ENCODE measurements at places on chromosomes 11 and 22. TPM values are rescaled to one million over a fixed set of nuclear protein-coding genes. Genes with fewer than 3 reads are reported as not detected.

Gene PIH1D2
- 1.2 TPM for total RNA-seq

Gene PRDX5
- total RNA-seq: 470 TPM

Gene PPP2R5B
- 27.8 TPM for total RNA-seq

Gene CYB5R2
- 10.6 TPM for total RNA-seq

Gene MYOD1
- not detected for total RNA-seq

Gene OR6M1
- not detected for total RNA-seq

Gene ZP1
- not detected for total RNA-seq

Gene CHEK2
- 10.0 TPM for total RNA-seq

Gene BCR
- 56.1 TPM for total RNA-seq

Gene UPK3A
- total RNA-seq: not detected

GRCh38 chr11:3155691-3156258 lies 9.3 kb downstream of the OSBPL5 start:
- no peaks in the 10 kb centered on the region for H3K27me3 ChIP-seq
- H3K4me3 ChIP-seq: no peak overlapping the region
- H3K27ac ChIP-seq: peak overlapping the region; percentile 62
- H3K36me3 ChIP-seq: no peaks in the 10 kb centered on the region

DNA sequence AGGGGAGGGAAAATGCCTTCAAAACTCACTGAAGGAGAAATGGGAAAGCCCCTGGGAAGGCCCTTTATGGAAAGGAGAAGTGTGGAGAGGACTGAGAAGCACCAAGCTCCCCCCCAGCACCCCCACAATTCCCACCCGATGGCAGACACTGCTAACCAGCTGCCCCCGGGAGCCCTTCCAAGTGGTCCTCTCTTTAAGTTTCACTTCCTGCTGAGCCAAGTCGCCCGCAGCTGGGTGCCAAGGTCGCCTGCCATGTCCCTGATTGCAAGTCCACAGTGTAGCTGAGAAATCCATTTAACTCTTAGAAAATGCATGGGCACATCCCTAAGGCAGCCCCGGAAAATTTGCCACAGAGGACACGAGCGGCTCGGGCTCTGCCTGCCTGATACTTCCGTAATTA lies 68.2 kb downstream of the GALNT18 start:
- peaks cover 58% of the 10 kb centered on the region for H3K4me1 ChIP-seq
- H3K27me3 ChIP-seq: no peaks in the 10 kb centered on the region
- H3K36me3 ChIP-seq: no peaks in the 10 kb centered on the region
- H3K4me3 ChIP-seq: no peak overlapping the region

GRCh38 chr11:23555085-23555484 lies 694.8 kb upstream of the CCDC179 start:
- H3K27me3 ChIP-seq: no peaks in the 10 kb centered on the region
- no peak overlapping the region for H3K27ac ChIP-seq
- no peaks in the 10 kb centered on the region for H3K4me1 ChIP-seq
- no peaks in the 10 kb centered on the region for H3K36me3 ChIP-seq
- DNase-seq: no peak

DNA sequence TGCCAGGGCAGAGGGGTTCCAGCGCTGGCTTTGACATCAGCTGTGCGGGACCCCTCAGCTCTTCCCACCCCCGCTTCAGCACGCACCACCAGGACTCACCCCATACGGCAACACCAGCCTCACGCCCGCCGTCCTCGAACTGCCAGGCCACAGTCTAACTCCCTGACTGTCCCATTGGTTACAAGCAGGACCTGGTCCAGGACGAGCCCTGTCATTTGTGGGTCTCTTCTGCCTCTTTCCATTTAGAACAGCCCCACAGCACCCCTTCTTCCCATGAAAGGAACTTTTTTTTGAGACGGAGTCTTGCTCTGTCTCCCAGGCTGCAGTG lies 81.7 kb downstream of the PHF21B start:
- H3K4me3 ChIP-seq: no peak overlapping the region
- H3K36me3 ChIP-seq: no peaks in the 10 kb centered on the region
- H3K27me3 ChIP-seq: no peaks in the 10 kb centered on the region
- no peak overlapping the region for H3K27ac ChIP-seq
- H3K4me1 ChIP-seq: no peaks in the 10 kb centered on the region

DNA sequence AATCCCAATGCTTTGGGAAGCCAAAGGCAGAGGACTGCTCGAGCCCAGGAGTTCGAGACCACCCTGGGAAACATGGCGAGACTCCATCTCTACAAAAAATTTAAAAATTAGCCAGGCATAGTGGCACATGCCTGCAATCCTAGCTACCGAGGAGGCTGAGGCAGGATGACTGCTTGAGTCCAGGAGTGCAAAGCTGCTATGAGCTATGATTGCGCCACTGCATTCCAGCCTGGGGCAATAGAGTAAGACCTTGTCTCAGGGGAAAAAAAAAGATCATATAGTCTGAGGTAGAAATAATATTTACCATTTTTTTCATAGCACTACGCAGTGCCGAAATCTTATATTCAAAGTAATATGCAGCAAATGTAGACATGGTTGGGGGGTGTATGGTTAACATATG lies 47.8 kb downstream of the MRTFA start:
- H3K27me3 ChIP-seq: no peaks in the 10 kb centered on the region
- peaks cover 5% of the 10 kb centered on the region for H3K4me1 ChIP-seq
- H3K27ac ChIP-seq: no peak overlapping the region
- no peak for DNase-seq

GRCh38 chr11:121449123-121449522 lies 3.0 kb upstream of the SORL1 start:
- peak overlapping the region; percentile 88 for H3K27ac ChIP-seq
- H3K4me3 ChIP-seq: no peak overlapping the region
- DNase-seq: no peak

DNA sequence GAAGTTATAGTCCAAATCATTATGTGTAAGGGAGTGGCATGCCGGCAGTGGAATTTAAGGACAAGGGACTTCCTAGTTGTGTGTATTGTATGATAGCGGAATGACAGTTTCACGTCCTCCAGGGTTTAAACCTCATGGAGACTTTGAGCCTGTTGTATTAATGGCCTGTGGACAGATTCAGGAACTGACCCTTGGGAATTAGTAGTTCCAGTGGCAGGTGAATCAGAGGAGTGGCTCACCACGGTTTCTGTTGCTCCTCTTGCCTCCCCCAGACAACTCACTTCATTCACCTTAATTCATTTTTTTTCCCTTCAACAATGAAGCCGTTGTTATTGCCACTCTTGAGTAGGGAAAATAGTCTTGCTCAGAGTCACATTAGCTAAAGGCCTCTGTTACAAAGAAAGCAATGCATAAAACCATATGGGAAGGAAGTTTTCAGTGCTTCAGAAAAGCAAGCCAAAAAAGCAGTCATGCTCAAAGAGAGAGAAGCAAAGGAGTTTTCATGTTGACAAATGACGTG lies 22.6 kb downstream of the AMOTL1 start:
- no peak for DNase-seq
- no peaks in the 10 kb centered on the region for H3K36me3 ChIP-seq
- peaks cover 56% of the 10 kb centered on the region for H3K4me1 ChIP-seq

- no peak overlapping the region for H3K27ac ChIP-seq
- H3K36me3 ChIP-seq: peaks cover 22% of the 10 kb centered on the region
- H3K4me1 ChIP-seq: peaks cover 16% of the 10 kb centered on the region
- no peak for DNase-seq
- H3K27me3 ChIP-seq: no peaks in the 10 kb centered on the region
Measured at GRCh38 chr22:20786536-20786979, 12.6 kb downstream of the SERPIND1 start.

DNA sequence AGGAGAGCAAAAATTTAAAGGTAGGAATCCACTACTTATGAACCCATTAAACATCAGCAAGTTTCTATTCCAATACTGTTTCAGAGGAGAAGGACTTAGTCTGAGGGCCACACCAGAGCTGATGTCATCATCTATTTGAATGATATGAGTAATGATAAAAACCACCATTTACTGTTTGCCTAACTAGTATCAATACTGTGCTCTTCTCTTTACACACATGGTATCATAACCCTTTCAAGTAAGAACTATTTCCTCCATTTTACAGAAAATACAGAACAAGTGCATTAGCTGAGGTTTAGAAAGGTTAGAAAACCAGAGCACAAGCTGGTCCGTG lies 651.3 kb upstream of the KIRREL3 start:
- H3K27me3 ChIP-seq: no peaks in the 10 kb centered on the region
- DNase-seq: no peak
- H3K4me1 ChIP-seq: no peaks in the 10 kb centered on the region

DNA sequence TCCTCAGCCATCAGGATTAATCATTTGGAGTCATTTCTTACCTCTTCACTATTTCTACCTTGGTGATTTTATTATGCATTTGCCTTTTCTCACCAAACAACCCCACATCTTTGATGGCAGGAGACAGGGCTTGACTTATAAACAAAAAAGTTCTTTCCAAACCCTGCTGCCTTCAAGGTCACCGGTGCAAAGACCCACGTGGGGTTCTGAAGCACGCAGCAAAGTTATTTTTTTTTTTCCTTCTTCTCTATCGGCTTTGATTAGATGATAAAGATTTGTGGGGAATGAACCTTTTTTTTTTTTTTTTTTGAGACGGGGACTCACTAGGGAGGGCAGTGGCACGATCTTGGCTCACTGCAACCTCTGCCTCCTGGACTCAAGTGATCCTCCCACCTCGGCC lies 44.1 kb downstream of the DRG1 start:
- no peaks in the 10 kb centered on the region for H3K4me1 ChIP-seq
- peaks cover 79% of the 10 kb centered on the region for H3K36me3 ChIP-seq
- H3K4me3 ChIP-seq: no peak overlapping the region
- no peak for DNase-seq
- no peak overlapping the region for H3K27ac ChIP-seq

GRCh38 chr11:111974446-111974845 lies 37.3 kb downstream of the DIXDC1 start:
- no peaks in the 10 kb centered on the region for H3K36me3 ChIP-seq
- no peak overlapping the region for H3K27ac ChIP-seq
- no peak overlapping the region for H3K4me3 ChIP-seq
- H3K4me1 ChIP-seq: peaks cover 21% of the 10 kb centered on the region

- no peak overlapping the region for H3K4me3 ChIP-seq
- DNase-seq: no peak
- H3K36me3 ChIP-seq: no peaks in the 10 kb centered on the region
Measured at GRCh38 chr22:47044722-47045535, 282.5 kb downstream of the TBC1D22A start.

- no peaks in the 10 kb centered on the region for H3K27me3 ChIP-seq
- no peaks in the 10 kb centered on the region for H3K4me1 ChIP-seq
- H3K36me3 ChIP-seq: no peaks in the 10 kb centered on the region
- H3K27ac ChIP-seq: no peak overlapping the region
- H3K4me3 ChIP-seq: no peak overlapping the region
Measured at GRCh38 chr11:77249427-77249826, 52.1 kb downstream of the GDPD4 start.

GRCh38 chr11:61513143-61513765 lies 4.7 kb downstream of the LRRC10B start:
- peaks cover 27% of the 10 kb centered on the region for H3K27me3 ChIP-seq
- peaks cover 27% of the 10 kb centered on the region for H3K4me1 ChIP-seq
- H3K36me3 ChIP-seq: no peaks in the 10 kb centered on the region

DNA sequence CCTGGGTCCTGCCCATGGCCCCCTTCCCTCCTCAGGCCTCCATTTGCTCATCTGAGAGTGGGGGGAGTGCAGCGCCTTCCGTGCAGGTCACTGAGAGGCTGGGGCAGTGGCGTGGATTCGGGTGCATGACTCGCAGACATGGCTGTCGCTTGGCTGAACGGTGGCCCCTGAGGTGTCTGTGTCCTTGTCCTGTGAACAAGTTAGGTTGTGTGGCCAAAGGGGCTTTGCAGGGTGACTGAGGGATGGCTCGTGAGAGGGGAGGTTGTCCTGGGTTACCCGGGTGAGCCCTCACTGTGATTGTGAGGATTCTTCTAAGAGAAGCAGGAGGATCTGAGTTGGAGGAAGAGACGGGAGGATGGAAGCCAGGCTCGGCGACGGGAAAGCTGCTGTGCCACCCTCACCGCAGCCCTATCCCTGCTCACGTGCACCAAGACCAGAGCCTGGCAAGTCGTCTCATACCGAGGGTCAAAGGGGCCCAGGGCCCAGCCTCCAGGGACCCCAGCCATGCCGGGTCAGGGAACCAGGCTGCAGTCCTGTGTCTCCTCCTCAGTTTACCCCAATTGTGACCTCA lies 79.1 kb downstream of the KCNQ1 start:
- H3K27ac ChIP-seq: no peak overlapping the region
- H3K36me3 ChIP-seq: no peaks in the 10 kb centered on the region
- H3K4me3 ChIP-seq: no peak overlapping the region
- H3K27me3 ChIP-seq: no peaks in the 10 kb centered on the region
- H3K4me1 ChIP-seq: peaks cover 16% of the 10 kb centered on the region
- DNase-seq: peak; percentile 14

DNA sequence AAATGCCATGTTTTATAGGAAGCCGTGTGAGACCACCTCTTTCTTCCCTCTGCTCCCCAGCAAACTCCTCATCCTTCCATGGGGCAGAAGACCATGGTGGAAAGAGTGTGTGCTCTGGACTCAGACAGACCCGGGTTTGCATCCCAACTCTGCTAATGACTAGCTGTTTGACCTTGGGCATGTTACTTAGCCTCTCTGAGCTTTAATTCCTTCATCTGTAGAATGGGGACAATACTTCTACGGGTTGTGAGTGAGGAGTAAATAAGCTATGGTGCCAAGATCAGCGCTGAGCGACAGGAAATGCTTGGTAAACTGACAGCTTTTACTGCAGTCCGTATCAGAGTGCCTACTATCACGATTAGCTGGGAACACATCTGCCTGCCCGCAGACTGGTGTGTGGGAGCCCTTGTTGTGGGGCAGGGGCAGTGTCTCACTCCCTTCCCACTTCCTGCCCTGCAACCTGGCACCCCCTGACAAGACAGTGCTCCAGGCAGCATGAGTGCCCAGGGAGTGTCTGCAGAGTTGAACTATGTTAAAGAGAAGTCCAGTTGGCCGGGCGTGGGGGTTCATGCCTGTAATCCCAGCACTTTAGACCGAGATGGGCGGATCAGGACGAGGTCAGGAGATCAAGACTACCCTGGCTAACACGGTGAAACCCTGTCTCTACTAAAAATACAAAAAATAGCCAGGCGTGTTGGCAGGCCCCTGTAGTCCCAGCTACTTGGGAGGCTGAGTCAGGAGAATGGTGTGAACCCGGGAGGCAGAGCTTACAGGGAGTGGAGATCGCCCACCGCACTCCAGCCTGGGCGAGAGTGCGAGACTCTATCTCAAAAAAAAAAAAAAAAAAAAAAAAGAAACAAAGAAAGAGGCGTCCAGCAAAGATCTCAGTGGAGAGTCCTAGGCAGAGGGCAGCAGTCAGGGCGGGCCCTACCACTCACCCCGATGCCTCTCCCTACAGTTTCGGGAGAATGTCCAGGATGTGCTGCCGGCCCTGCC lies 2.2 kb downstream of the SEC14L2 start:
- H3K4me3 ChIP-seq: no peak overlapping the region
- DNase-seq: no peak
- no peaks in the 10 kb centered on the region for H3K36me3 ChIP-seq
- peaks cover 23% of the 10 kb centered on the region for H3K4me1 ChIP-seq
- H3K27me3 ChIP-seq: no peaks in the 10 kb centered on the region

- no peak overlapping the region for H3K27ac ChIP-seq
- no peaks in the 10 kb centered on the region for H3K27me3 ChIP-seq
- DNase-seq: no peak
- no peaks in the 10 kb centered on the region for H3K36me3 ChIP-seq
Measured at GRCh38 chr11:11993839-11994238, 14.6 kb downstream of the DKK3 start.

DNA sequence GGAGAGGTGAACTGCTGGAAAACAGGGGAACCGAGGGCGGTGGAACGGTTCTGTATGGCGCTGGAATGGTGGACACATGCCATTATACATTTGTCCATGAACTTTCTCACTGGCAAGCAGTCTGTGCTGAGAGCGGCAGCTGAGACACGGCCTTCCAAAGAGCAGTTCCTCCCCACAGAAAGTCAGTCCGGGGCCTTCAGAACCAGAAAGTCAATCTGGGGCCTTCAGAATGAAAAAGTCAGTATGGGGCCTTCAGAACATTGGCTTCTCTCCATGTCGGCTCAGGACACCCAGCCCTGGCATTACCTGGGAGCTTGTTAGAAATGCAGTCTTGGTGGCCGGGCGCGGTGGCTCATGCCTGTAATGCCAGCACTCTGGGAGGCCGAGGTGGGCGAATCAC lies 8.8 kb downstream of the TXN2 start:
- DNase-seq: no peak
- H3K27me3 ChIP-seq: no peaks in the 10 kb centered on the region
- peaks cover 65% of the 10 kb centered on the region for H3K36me3 ChIP-seq
- peak overlapping the region; percentile 78 for H3K27ac ChIP-seq
- no peak overlapping the region for H3K4me3 ChIP-seq
